ENCODE measurements at places on chromosomes 11 and 22.

DNA sequence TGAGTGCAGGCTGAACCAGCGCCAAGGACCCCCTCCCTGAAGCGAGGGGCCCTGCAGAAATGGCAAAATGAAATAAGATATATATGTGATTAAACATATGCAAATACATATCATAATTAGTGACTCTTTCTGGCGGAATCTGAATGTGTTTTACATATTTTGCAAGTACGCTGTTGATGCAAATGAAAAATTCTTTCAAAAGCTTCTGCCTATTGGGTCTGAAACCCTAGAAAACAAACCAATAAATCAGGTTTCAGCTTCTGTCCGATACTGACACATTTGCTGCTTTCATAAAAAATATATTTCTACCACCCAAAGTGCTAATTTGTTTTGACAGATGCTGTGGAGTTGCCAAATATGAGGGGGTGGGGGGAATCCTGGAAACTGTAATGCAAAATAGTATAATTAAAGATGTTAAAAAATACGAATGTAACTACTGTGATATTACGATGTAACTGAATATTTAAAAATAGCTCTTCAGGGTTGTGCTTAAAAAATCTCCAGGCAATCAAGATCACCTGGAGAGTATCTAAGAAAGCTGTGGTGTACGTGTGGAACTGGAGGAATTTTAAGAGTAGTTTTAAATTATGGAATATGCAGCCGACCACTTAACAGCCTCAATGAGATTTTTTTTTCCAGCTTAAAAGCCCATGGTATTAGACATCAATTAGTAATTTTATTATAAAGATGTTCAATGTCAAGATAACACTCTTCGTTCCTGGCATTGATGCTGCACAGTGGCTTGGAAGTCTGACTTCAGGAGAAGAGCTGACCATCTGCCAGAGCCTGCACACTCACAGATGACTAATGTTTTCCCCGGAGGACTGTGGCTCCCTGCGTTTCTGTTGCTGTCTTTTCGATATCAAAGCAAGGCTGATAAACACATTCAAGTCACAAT lies 122.2 kb upstream of the RCN1 start:
- DNase-seq: no peak

DNA sequence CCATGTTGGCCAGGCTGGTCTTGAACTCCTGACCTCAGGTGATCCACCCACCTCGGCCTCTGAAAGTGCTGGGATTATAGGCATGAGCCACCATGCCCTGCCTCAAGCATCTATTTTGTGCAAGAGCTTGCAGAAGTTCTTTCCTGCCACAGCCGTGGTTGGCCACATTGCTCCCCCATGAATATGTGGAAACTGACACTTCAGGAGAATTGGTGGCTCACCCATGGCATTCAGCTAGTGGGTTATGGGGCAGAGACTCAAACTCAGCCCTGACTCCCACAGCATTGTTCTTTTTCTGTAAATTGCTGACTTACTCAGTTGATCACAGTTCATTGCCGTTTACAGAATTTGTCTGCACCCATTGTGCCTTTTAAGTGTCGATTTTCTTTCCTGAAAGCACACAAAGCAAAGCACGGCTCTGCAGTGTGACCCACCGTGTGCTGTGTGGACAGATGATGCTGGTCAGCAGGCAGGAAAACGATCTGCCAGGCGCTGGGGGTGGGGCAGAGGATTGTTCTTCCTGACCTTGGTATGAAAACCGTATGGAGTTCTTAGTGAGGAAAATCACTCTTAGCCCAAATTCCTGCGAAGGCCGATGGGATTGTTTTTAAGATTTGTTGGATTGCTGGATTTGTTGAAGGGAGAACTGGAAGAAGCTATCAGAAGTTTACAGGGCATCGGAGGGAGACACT lies 115.6 kb downstream of the PTPRJ start:
- DNase-seq: no peak

GRCh38 chr22:44313385-44314006 lies 745 bp upstream of the SHISAL1 start:
- no peak for DNase-seq

DNA sequence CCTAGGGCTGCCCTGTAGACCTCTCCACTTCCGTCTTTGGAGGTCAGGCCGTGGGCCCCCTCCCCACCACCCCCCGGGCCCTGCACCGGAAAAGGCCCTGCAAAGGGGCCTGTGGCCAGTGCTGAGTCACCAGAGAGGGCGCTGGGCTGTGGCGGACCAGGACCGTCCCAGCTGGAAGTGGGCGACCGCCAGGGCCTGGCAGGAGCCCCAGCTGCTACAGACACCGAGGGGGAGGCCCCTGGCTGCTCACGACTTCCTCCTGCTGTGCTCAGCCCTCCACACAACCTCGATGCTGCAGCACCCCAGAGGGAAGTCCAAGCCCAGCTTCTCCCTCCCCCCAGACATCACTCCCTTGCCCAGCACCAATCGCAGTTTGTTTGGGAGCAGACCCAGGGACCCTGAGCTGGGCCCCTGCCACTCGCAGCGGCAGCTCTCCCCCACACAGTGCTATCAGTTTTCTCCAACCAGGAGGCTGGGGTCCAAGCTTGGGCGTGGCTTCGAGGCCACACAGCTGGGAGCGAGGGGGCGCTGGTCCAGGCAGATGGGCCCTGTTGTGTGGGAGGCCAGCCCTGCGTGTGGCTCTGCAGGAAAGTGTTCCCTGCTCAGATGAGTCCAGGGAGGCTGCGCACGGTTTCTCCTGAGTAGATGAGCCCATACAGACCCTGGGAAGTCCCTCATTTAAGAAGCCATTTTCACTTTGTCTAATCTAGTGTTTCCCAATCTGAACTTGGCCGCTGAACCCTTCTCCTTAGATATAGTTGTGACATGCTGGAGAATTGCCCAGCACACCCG lies 5.6 kb upstream of the SH3BP1 start:
- peak; percentile 88 for DNase-seq

- no peak for DNase-seq
Observed at GRCh38 chr11:31619980-31620379, 110.4 kb downstream of the ELP4 start.

DNA sequence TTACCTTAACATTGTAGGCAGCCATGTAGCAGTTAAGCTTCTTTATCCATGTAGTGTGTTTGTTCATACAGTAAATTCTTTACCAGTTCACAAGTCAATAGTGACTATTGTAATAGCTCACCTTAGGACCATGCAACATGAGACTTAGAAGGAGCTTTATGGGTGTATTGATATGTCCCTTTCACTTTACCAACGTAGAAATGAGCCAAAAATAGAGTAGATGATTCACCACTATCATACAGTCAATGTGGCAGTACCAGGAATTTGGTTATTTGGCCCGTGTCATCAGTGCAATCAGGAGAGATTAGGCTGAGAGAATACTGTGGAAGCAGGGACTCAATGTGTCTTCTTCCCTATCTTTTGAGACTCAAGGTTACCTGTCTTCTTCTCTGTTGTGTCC lies 4.7 kb downstream of the ZDHHC13 start:
- no peak for DNase-seq

DNA sequence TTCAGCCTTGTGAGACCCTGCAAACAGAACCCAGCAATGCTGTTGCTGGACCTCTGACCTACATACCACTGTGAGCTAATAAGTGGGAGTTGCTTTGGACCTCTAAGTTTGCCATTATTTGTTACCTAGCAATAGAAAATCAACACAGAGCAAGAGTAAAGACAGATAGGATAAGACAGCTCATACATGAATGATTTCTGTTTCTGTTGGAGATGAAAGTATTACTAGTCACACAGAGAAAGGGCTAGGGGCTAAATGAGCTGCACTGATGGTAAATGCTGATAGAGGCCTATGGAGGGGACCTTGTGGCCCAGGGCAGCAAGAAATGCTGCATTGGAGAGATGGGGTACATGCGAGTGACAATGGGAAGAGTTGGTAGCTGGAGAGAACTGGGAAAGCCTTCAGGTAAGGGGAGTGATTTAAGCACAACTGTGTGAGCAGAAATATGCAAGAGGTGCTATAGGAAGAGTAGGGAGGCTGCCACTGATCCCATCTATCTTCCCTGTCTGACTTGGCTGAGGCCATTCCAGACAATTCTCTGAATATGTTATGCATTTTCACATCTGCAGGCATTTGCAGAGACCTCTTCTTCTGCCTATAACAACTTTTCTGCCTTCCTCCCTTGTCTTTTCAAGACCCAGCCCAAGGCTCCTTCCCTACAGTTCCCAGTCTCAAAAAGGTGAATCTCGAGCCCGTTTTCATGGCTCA lies 46.1 kb upstream of the SYN3 start:
- DNase-seq: no peak

DNA sequence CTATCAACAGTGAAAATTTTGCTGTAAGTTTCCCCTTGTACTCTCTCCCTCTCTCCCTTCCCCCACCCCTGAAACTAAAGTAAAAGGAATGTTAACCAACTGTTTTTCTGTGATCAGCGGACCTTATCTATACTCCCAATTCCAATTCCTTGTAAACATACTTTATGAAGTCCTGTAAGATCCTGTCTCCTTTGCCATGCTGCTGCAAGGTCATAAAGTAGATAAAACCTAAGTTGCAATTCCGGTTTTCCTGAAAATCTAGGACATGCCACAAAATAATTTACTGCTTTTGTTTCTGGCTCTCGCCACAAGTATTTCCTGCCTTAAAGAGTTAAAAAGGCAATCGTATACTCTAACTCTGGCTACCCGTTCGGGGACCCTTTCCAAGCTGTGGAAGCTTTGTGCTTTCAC lies 1469.0 kb downstream of the LRRC4C start:
- no peak for DNase-seq
